ENCODE measurements at places on chromosomes 11 and 22.

DNA sequence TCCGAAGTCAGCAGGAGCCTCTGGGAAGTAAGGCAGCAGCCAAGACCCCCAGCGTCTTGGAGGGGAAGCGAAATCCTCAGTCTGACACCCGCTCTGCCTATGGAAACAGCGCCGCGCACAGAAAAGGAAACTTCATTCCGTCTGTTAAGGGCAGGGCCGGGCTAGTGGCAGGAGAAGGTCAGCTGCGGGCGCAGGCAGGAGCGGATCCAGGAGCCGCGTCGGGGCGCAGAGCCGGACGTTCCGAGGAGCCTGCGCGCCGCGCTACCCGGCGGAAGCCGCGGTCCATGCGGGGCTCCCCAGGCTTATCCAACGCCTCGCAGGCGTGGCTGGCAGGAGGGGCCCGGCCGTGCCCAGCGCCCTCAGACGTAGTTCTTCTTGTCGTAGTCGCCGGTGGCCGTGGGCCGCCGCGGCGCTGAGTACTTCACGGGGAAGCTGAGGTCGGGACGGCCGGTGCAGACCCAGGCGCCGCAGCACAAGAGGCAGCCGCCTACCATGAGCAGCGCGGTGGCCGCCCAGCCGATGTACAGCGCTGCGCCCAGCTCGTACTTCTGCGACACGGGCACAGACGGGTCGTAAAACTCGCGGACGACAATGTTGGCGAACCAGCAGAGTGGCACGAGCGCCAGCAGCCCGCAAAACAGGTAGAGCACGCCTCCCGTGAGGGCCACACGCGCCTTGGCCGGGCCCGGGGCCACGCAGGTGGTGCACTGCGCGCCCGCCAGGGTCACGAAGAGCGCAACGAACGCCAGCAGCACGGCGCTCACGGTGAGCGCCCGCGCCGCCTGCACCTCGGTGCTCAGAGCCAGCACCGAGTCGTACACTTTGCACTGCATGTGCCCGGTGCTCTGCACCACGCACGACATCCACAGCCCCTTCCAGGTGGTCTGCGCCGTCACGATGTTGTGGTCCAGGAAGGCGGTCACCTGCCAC is 705 bp downstream of the CLDN5 start:
- DNase-seq, result no peak

DNA sequence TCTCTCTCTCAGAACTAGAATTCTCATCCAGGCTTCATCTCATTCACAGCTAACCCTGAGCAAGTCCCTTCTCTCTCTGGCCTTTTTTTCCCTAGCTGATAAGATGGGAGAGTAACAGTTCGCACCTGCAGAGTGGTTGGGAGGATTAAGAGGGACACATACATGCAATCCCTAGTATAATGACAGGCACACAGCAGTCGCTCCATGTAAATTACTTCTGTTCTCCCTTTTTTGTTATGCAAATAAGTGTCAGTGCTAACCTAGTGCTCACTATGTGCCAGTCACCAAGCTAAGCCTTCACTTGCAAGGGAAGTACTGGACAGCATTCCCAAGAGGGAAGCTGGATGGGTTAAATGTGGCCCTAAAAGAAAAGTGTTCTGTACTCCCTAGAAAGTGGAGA is 63.4 kb downstream of the TENM4 start:
- no peak for DNase-seq

DNA sequence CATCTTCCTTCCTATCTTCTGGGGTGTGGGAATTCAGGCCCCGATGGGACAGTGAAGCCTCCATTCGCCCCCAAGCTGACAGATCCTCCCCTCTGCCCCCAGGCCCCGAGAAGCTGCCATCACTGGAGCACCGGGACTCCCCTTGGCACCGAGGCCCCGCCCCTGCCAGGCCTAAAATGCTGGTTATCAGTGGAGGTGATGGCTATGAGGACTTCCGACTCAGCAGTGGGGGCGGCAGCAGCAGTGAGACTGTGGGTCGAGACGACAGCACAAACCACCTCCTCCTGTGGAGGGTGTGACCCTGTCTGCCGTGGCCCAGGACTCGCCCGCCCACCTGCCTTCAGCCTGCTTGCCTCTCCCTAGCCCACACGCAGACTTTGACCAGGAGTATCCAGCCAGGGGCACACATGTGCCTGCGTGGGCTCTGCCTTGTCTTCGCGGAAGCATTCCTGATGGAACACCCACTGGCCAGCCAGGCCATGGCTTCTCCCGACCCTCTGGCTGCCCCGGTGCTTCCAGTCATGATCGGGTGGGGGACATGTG is 8.6 kb upstream of the RELT start:
- DNase-seq, result no peak

GRCh38 chr11:71244116-71244810 is 8.1 kb downstream of the SHANK2 start:
- DNase-seq, result no peak

GRCh38 chr11:10973416-10973815 is 115.6 kb upstream of the ZBED5 start:
- DNase-seq, result no peak

- no peak for DNase-seq
Measured at GRCh38 chr11:8477680-8478079, 116.3 kb downstream of the STK33 start.

DNA sequence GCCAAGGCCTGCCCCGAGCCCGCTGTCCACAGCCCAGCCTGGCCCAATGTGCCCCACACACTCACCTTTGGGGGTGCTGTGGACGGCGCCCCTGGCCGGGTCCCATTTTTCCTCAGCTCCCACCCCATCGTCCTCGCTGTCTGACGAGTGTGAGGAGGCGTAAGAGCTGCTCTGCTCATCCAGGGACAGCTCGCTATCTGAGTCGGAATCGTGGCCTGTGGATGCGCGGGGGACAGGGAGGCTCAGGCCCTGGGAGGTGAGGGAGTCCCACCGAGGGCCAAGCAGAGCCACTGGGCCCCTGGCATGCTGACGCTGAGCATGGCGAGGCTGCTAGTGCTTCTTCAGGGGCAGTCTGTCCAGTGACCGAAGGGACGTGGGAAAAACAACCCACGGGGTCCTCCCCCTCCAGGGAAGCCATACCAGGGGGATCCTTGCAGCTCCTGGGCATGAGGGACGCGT is 29.7 kb downstream of the TRMU start:
- no peak for DNase-seq

DNA sequence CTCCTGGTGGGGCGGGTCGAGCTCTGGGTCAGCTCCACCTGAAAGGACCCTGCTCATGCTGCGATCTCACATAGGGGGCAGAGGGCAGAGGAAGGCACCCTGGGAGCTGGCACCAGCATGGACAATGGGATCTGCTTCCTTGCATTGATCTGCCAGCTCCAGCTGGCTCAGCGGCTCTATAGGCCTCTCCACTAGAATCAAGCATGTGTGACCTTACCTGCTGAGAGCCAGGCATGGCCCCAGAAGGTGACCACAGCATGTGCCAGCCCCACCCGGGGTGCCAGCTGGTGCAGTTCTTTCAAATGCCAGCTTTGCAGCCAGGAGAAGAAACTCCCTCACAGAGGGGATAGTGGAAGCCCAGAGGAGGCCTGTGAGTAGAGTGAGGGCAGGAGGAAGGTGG is 22.0 kb upstream of the KLHL35 start:
- no peak for DNase-seq

DNA sequence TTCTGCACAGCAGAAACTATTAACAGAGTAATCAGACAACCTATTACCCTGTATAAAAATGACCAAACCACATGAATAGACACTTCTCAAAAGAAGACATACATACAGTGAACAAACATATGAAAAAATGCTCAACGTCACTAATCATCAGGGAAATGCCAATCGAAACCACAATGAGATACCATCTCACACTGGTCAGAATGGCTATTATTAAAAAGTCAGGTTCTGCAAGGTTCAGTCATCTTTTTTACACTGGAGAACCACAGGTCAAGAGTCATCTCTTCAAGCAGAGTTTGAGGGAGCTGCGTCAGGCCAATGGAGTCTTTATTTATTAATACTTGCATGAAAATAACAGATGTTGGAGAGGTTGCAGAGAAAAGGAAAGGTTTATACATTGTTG is 40.4 kb downstream of the RCN1 start:
- DNase-seq, result no peak
